ENCODE measurements at places on chromosomes 2 and 18. TPM values are rescaled to one million over a fixed set of nuclear protein-coding genes. Genes with fewer than 3 reads are reported as not detected.

GRCh38 chr2:214311031-214311533 is 99.8 kb upstream of the VWC2L start:
- no peak for DNase-seq

Gene RGPD6
- 9.5 TPM for polyA plus RNA-seq

- DNase-seq: no peak
These were observed 157.2 kb upstream of the CAPN13 start for GRCh38 chr2:30964334-30965005.

DNA sequence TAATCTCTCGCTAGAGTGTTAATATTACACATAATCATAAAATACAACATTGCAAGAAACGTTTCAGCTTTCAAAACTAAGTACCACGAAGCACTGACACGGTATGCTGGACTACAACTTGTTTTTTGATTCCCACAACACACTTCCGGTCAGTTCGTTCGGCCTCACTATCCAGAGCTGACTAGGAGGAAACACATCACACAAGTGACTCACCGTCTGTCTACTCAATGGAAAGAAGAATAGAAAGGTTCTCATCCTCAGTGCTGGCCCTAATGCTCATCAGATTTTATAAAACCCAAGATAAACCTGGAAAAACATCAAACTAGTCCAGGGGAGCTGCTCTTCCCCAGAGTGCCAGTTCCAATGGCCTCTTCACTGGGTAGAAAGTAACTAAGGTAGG is 42.9 kb downstream of the ZNF385B start:
- DNase-seq: peak; percentile 67

DNA sequence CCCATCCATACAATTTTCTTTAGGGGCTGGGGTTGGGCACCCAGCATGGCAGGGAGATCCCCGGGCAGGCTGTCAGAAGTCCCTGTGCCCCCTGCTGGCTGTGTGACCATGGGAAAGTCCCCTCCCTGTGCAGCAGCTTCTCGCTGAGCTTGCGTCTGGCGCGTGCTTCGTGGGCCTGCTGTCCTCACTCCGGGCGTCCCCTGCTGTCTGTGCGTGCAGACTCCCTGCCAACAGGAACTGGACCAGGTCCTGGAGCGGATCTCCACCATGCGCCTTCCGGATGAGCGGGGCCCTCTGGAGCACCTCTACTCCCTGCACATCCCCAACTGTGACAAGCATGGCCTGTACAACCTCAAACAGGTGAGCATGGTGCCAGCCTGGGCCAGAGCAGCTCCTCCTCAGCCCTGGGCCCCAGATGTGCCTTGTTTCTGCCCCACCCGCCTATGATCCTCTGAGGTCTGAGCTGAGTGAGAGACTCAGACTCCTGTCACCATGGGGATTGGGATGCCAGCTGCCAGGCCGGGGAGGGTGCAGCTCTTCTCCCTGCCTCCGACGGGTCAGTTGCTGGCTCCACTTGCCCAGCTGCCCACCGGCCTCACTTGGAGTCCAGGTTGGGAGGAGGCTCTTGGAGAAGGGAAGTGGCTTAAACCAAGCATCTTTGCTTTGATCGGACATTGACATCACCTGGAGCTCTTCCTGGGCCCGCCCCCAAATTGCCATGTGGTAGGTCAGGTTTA is 28.6 kb downstream of the IGFBP2 start:
- no peak for DNase-seq

DNA sequence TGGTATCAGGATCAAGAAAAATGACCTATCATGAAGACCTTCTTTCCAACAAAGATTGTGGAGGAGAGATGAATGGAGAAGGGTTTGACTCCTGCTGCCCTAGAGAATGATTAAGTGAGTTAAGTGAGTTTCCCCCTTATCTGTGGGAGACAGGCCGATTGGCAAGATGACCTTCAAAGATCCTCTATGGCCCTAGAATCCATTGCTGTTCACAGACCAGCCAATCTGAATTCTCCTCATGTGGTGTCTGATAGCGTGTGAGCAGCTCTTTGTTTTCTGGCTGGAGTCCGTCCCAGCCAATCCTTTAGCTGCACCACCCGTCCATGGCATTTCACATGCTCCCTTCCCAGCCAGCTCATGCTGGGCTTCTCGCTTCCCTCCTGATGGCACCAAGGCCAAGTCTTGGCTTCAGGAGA is 79.4 kb downstream of the MARCHF4 start:
- no peak for DNase-seq

DNA sequence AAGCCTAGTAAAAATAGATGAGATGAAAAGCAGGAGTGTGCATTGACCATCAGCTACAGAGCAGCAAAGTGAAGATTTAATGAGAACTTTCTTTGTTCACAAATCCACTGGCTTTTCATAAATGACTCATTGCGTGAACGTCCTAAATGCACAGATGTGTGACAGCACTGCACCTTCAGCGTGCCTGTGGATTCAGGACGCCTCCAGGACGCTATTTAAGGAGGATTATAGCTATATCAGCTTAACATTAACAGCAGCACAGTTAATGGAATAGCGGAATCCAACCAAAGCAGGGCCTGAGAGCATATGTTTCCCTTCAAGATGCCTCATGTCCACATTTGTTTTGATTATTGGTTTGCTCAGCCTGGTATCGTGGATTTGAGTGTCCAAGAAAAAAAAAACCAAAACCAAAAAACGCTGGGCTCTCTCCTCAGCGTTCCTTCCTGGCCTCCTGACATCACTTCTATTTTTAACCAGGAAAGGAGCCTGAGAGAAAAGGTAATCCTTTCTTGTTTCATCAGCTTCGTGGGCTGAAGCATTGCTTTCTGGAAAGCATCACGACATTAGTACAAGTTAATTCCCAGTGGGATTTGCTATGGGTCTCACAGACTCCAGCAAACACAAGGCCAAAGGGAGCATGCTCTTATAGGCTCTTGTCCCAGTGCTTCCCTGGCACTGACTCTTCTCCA is 447.0 kb upstream of the SMIM21 start:
- DNase-seq: peak; percentile 6

GRCh38 chr18:34921226-34921625 is 120.0 kb upstream of the MAPRE2 start:
- DNase-seq: no peak

GRCh38 chr18:44411976-44412375 is 268.7 kb upstream of the SETBP1 start:
- DNase-seq: no peak

Gene DSC2
- not detected for polyA plus RNA-seq

DNA sequence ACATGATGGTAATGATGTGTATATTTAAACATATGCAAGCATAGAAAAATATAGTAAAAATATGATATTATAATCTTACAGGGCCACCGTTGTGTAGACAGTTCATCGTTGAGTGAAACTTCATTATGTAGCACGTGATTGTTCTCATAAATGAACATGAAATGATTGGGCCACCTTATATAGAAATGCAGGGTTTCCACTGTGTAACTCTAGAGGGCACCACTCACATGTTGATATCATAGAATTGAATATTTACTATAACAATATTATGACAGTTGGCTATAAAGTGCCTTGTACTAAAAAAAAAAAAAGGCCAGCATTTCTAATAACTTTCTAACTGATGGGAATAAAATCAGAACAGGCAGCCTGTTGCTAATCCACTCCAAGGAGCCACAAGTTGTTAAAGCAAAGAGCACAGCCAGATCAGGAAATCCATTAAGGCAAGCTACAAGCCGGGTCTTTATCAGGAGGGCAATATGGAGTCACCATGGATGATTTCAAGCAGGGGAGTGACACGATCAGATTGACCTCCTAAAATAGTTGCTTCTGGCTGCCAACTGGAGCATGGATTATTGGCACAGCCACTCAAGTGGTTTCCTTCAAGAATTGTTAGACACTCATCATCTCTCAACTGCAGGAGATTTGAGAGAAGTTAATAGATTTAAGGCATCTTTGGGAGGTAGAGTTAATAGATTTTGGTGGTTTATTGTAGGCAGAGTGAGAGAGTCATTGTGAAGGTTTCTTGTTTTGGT is 16.7 kb downstream of the IL1F10 start:
- peak; percentile 18 for DNase-seq

Gene FOXD4L1
- polyA plus RNA-seq: not detected

Gene QPCT
- polyA plus RNA-seq: 5.4 TPM

DNA sequence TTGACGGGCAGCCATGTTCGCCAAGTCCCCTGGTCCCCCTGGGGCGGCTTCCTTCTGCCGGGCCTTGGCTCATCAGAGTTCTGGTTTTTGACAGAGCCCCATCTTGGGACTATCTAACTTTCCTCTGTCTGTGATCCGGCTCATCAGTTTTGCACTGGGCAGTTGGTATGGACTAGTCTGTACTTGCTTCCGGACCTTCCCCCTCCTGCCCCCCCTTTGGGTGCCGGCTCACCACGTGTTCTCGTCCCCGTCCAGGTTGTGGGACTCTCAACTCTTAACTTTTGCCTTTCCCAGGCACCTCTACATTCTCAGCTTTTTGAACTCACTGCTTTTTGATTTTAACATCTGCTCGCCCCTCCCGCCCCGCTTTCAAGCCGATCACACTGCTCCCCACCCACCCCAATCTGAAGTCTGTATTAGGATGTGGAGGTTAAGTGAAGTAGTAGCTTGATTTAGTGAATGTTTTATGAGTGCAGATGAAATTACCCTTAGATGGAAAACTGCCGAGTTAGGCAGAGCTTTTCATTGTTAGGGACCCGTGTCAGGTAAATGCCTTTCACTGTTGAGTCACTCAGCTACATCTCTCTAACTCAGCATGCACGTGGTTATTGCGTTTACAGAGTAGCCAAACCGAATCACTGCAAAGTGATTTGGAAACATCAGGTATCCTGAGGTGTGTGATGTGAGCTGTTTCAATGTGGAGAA is 874 bp downstream of the WDR43 start:
- peak; percentile 24 for DNase-seq

- no peak for DNase-seq
These were observed 140.0 kb downstream of the ANTXR1 start for GRCh38 chr2:69152847-69153583.

- peak; percentile 11 for DNase-seq
These were observed 22.5 kb upstream of the CDKL4 start for GRCh38 chr2:39266139-39266805.

GRCh38 chr2:231355508-231356465 is 39.7 kb upstream of the B3GNT7 start:
- DNase-seq: no peak

GRCh38 chr18:73087282-73087977 is 219.6 kb upstream of the NETO1 start:
- no peak for DNase-seq

GRCh38 chr2:165794536-165794928 is 485 bp upstream of the GALNT3 start:
- DNase-seq: peak; percentile 36

DNA sequence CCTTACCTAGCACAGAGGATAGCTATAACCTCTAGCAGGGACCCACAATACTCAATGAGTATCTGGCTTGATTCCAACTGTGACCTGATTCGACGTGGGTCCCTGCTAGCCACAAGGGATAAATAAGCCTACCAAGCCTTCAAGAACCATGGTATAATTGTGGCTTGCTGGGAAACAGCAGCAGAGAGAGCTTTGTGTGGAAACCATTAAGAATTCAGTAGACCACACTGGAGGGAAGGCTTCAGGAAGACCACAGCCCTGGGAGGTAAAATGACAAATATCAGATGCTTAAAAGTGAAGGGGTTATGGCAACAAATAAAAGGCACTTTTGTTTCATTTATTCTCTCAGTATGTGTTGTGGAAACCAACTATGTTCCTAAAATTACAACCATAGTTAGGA is 82.6 kb upstream of the WIPF1 start:
- DNase-seq: no peak

GRCh38 chr2:184339966-184340365 is 258.4 kb upstream of the ZNF804A start:
- peak; percentile 37 for DNase-seq

GRCh38 chr2:43717322-43717721 is 41.1 kb upstream of the C1GALT1C1L start:
- no peak for DNase-seq

GRCh38 chr18:35592298-35592697 is 10.8 kb downstream of the GALNT1 start:
- DNase-seq: no peak

GRCh38 chr2:53148221-53148620 is 619.4 kb upstream of the CHAC2 start:
- no peak for DNase-seq

Gene CDCA7
- polyA plus RNA-seq: 10.3 TPM

DNA sequence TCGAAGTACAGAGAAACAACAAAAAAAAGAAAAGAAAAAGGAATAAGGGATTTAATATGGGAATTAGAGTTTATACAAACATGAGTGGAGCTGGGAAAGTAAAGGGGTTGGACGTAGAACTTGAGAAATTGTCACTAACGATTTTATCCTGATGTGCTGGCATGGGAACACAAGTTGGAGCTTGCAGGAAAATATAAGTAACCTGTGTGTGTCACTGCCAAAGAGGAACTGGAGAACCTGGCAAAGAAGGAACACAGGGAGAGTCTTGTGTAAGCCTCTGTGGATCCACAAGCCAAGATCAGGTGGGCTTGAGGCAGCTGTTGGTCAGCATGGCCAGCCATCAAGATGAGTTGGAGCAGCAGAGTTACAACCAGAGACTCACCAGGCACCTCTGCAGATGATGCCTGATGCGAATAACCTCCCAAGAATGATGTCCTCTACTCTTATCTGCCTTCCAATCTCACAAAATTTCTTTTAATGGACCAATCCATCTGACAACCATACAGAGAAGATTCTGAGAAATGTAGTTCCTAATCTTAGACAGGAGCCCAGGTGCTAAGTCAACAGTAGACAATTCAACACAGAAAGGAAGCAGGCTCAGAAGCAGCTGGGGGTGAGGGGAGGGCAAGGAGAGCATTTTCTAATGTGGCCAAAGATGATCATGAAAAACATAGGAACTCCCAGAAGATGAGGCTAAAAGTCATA is 77.0 kb upstream of the SPOPL start:
- DNase-seq: no peak

Gene ZNF24
- polyA plus RNA-seq: 16.9 TPM

GRCh38 chr2:5070257-5070656 is 621.9 kb upstream of the SOX11 start:
- DNase-seq: peak; percentile 15

DNA sequence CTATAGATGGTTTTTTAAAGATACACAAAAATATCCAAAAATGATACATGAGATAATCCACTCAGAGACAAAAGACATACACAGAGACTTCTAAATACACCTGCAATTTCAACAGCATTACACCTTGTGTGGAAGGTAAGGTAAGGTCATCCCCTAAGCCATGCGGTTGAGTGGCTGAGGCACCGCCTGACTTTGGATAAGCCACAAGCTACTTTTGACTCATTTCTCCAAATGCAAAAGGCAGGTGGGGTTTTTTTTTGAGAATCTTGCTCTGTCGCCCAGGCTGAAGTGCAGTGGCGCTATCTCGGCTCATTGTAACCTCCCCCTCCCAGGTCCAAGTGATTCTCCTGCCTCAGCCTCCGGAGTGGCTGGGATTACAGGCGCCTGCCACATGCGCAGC is 13.1 kb downstream of the AP1S3 start:
- no peak for DNase-seq

DNA sequence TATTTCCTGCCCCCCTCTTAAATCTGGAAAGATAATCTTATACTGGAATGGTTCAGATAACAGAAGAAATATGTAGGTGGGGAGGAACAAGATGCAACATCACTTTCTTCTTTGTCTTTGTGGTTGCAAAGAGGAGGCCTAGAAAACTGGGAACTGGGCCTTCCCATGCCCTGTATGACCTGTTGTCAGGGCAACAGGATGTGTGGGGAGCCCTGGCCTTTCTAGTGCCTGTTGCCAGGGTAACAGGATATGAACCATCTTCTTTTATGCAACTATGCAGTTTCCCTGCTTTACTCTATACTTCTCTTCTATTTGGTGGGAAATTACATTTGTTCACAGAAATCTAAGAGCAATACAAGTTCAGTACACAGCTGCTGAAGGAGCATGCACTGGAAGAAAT is 79.8 kb upstream of the PDE1A start:
- peak; percentile 73 for DNase-seq

GRCh38 chr18:74529378-74529777 is 4.9 kb upstream of the CNDP1 start:
- DNase-seq: no peak

- no peak for DNase-seq
These were observed 66.2 kb downstream of the APOB start for GRCh38 chr2:20977520-20978180.
